ENCODE measurements at places on chromosomes 16 and 17.

GRCh38 chr16:23016368-23016767 lies 132.9 kb downstream of the USP31 start:
- no peak for DNase-seq

- no peak for DNase-seq
These were observed 318.4 kb downstream of the HAPSTR1 start for GRCh38 chr16:9409560-9410493.

DNA sequence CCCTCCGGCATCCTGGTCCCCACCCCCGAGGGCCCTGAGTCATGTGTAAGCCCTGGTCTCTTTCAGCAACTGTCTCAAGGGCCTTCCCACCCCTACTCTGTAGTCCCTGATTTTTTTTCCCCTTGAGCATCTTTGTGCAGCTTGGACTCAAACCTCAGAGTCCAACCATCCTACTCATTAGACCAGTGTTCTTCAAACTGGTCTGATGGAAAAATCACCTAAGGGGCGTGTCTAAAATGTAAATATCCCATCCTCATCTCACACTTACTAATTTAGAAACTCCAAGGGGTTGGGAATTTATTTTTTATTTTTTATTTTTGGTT lies 624 bp downstream of the G6PC3 start:
- peak; percentile 30 for DNase-seq

- no peak for DNase-seq
These were observed 6.8 kb downstream of the KIF19 start for GRCh38 chr17:74332763-74333283.

GRCh38 chr16:57127037-57127763 lies 34.8 kb downstream of the CPNE2 start:
- no peak for DNase-seq

- DNase-seq, result peak; percentile 53
These were observed 24.3 kb downstream of the POLR3E start for GRCh38 chr16:22321340-22322001.

DNA sequence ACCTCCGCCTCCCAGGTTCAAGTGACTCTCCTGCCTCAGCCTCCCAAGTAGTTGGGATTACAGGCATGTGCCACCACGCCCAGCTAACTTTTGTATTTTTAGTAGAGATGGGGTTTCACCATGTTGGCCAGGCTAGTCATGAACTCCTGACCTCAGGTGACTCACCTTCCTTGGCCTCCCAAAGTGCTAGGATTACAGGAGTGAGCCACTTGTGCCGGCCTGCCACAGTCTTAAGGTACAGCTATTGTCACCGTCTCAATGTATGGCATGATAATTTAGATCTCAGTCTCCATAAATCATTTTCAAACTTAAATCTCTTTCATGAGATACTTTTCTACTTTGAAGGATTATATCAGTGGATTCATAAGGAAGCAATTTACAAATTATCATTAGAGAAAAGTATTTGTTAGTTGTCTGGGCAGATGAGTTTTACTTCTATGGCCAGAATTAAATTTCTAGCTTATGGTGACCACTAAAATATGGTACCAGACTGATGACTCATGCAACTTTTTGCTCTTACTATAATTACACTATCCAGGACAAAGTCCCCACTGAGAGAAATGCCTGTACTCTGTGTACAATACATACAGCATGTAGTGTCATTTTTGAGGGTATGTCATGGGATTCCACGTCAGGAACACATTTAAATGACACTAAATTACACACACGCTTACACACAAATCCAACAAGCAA lies 1230.3 kb upstream of the GOT2 start:
- DNase-seq, result no peak

DNA sequence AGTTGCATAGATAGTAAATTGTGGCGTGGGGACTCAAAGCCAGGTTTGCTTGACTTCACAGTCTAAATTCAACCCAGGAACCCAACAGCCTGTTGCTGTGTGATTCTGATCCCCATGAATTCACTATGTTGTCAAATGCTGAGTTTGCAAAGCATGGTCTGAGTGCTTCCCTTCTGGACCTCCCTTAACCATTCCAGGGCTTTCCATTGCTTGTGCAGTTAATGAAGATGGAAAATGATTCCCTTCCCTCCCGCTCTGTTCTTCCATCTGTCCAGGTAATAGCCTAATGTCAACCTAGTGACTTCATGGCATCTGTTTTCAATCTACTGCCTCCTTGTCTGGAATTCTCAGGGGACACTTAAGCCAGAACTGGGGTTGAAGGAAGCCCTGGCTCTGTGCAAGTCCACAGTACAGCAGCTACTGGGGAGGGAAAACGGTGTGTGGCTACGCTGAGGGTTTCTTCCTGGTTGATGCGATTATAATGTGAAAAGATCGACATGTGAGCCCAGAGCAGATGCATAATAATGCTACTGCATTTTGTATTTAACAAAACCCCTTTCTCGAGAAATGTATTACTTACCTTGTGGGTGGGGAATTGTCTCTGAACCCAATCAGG lies 206.7 kb downstream of the CDH13 start:
- no peak for DNase-seq

- DNase-seq, result no peak
These were observed 77.5 kb upstream of the DYNLRB2 start for GRCh38 chr16:80463326-80463725.

DNA sequence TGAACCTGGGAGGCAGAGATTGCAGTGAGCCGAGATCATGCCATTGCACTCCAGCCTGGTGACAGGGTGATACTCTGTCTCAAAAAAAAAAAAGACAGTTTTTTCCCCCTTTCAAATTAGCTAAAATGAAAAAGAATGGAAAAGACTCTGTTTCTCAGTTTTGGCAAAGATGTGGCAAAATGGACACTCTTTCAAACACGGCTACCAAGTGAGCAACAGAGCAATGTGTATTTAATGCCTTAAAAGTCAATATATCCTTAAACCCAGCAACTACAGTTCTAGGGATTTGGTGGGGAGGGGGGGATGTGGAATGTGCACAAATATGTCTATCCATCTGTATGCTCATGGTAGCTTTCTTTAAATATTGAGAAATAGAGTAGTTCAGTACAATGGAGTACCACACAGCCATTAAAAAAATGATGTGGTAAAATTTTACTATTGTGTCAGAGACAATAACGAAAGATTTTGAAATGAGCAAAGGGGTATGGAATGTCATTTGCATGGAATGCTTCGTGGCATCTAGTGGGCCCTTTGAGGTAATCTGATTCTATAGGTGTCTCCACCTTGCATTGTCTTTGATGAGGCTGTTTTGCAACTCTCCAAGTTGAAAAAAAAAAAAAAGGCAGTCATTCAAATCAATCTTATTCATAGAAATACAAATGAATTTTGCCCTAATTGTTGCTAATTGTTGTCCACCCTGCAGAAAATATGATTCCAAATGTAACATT lies 108.1 kb downstream of the AXIN2 start:
- no peak for DNase-seq

DNA sequence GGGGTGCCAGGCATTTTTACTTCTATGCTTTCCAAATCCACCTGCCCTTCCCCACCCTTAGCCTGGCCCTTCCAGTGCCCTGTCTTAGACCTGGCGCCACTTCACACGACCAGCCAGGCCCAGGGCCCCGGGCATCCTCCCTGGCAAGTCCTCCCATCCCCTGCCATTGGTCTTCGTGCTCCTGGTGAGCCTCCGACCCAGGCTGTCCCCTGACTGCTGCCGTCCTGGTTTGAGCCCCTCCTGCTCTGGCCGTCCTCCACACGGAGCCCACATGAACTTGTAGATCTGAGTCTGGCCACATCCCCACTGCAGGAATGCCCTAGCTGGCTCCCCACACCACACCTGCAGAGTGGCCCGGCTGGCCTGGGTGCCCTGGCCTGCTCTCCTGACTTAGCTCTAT lies 44.0 kb downstream of the PRMT7 start:
- DNase-seq, result no peak

DNA sequence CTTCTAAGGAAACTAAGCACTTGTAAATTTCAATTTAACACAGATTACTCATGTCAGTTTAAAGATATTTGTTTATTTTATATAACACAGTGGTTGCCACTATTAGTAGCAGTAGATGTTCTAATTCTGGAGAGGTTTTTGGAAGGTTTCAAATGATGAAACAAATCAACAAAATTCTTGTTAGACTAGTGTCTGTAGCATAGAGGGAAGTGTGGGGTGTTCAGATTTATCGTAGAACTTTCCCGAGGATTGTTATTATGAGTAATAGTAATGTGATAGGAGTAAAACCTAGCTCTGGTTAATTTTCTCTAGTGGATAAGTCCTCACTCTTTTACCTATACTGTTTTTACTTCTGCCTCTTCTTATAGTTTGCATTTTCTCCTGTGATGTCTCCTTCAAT lies 6.3 kb downstream of the GAN start:
- no peak for DNase-seq

- DNase-seq, result no peak
These were observed 13.1 kb downstream of the SLC22A31 start for GRCh38 chr16:89187032-89187769.

DNA sequence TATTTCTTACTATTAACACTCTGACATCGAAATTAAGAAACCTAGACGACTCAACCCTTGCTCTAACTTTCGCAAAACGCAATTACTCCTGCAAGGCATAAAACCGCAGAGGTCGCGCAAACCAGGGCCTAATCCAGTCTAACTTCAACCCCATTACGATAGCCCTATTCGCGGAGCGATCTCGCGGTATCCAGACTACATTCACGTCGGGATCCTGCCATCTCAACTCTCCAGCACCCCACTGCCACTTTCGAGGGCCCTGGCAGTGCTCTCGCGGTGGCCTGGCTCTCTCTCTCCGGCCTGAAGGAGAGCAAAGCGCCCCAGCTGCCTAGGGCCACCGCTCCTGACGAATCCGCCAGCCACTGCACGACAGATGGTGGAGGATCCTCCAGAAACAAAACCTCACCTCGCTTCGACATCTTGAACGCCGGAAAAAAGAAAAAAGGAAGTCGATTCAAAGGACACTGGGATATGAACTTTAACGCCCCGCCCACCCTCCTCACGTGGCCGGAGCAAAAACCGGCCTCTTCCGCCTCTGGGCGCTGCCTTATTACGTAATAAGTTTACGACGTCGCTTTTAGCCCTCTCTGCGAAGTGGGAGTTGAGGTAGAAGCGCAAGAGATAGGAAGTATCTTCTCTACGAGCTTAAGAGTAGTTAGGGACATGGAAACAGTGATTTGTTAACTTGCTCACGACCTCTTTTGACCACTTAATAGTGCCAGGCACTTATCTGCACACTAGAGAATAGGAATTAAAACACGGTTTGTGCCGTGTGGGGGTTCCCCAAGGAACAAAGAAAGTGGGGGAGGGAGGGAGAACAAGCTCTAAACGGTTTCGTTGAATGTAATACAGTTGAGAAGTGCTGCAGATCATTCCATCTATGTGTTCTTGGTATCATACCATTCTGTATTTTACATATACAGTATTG lies at the start of gene RPL23:
RPL23 (minus strand) TSS at position 430 of the 928 bp plus-strand sequence; CDS start at position 419, 11 bp downstream.
- peak; percentile 85 for DNase-seq

DNA sequence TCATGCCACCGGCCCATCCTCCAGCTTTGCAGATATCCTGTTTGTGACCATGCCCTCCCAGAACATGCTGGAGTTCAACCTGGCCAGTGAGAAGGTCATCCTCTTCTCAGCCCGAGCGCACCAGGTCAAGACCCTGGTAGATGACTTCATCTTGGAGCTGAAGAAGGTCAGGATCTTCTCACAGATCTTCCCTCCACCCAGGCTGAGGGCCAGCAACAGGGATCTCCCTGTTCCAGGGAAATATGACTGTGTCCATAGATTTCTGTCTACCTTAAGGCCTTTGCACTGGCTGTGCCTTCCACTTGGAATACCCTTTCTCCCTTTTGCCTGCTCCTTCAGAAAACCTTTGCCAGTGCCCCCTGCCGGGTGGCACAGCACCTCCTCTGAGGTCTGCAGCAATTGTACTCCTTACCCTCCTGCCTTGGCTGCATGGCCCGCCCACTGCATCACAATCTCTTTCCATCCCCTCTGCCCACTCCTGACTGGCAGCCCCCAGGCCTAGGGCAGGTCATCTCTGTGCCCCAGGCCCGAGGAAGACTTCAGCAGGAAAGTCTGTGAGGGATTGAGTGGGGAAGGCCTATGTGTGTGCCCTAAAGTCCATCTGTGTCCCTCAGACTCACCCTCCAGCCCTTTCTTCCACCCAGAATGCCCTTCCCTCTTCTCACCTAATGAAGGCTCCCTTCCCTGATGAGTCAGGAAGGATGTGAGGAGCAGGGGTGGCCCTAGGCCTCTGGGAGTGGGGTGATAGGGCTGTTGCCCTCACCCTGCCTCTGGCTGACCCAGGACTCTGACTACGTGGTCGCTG lies 27.3 kb upstream of the ALKBH5 start:
- DNase-seq, result no peak

GRCh38 chr16:54554581-54554980 lies 268.0 kb upstream of the IRX3 start:
- no peak for DNase-seq

GRCh38 chr17:4901108-4901647 lies 1.7 kb downstream of the CHRNE start:
- DNase-seq, result no peak

- DNase-seq, result no peak
These were observed 5.9 kb upstream of the UBE2O start for GRCh38 chr17:76458580-76459490.

DNA sequence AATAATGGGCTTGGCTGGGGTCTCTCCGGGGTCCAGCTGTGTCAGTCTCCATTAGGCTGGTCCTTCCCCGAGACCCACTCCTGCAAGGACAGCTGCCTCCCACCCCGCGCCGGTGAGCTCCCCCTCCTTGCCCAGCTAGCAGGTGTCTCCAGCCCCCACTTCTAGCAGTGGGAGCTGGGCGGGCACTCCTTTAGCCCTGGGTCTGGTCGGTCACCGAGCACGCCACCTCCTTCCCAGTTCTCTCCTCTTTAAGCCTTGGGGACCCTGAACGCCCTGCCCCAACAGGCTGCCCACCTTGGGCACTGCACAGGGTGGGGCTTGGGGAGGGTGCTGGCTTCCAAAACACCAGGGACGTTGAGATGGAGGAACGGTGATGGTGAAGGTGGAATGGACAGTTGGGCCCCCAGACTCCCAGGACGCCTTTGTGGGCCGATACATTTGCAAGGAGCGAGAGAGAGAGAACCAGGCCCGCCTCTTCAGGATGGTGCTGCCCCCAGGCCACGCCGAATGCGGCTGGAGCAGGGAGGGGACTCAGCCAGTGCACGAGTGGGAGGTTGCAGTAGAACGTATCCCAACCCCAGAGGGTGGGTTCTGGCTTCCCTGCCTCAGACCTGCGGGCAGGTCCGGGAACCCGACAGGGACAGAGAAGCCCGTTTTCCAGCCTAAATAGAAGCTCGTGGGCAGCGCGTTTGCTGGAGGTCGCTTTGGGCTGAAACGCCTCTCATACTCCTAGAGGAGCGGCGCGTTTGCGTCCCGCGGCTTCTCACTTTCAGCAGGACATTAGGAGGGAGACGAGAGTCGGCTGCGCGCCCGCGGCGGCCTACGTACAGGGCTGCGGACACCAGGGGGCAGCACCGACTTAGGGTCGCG lies 10.7 kb downstream of the TBX2 start:
- DNase-seq, result peak; percentile 49

GRCh38 chr17:79201119-79201518 lies 126.5 kb downstream of the ENGASE start:
- DNase-seq, result no peak
